ENCODE measurements at places on chromosomes 2 and 18. TPM values are rescaled to one million over a fixed set of nuclear protein-coding genes. Genes with fewer than 3 reads are reported as not detected.
A peak's percentile ranks its signal among the peaks of the same experiment; 100 is the strongest.

DNA sequence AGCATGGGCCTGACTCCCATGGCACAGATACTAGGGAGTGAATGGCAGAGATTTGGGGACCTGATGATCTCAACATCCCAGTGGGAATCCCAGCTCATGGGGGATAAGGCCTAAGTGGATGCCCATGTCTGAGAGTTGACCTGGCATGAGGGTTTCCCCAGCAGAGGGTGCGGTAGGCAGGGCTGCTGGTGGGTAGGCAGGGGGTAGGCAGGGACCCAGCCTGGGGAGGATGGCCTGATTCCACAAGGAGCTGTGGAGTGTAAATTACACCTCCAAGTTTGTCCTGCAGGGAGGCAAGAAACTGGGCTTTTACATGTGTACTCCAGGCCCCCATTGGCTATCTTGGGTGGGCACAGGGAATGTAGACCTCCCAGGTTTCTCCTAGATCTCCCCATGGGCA, 46.9 kb downstream of the INPP5D start:
- H3K36me3 ChIP-seq: no peaks in the 10 kb centered on the region
- DNase-seq: no peak
- H3K4me3 ChIP-seq: no peak overlapping the region
- peaks cover 1% of the 10 kb centered on the region for H3K27me3 ChIP-seq

The NYAP2 gene
- 0.32 TPM for total RNA-seq

GRCh38 chr2:207490441-207490840, 39.3 kb upstream of the CREB1 start:
- H3K4me1 ChIP-seq: peaks cover 12% of the 10 kb centered on the region
- DNase-seq: no peak
- peaks cover 3% of the 10 kb centered on the region for H3K27me3 ChIP-seq
- no peaks in the 10 kb centered on the region for H3K36me3 ChIP-seq

DNA sequence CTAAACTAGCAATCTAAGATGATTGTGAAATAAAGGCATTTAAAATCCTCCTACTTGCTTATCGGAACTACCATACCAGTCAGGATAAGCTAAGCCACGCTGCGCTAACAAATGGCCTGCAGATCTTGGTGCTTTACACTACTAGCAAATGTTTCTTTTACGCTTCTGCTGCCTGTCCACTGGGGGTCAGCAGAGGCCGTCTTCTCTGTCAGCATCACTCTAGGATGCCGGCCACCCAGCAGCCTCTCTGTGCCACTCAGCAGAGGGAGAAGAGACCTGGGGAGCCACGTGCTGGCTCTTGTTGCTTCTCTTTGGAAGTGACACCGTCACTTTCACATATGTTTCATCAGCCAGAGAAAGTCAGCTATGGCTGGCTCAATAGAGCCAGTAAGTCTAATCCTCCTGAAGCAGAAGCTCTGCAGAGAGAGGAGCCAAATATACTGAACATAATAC, 36.6 kb downstream of the COPS8 start:
- peaks cover 4% of the 10 kb centered on the region for H3K27me3 ChIP-seq
- no peak overlapping the region for H3K4me3 ChIP-seq
- DNase-seq: peak; percentile 83
- H3K36me3 ChIP-seq: no peaks in the 10 kb centered on the region
- H3K4me1 ChIP-seq: no peaks in the 10 kb centered on the region
- no peak overlapping the region for H3K27ac ChIP-seq

Data from glutamatergic neuron (in vitro differentiated cells).